ENCODE measurements at places on chromosomes 11 and 22. TPM values are rescaled to one million over a fixed set of nuclear protein-coding genes. Genes with fewer than 3 reads are reported as not detected.

The OR10G6 gene
- not detected for total RNA-seq

The RAB3IL1 gene
- total RNA-seq = 9.4 TPM

The MCHR1 gene
- 1.6 TPM for total RNA-seq

The CABP4 gene
- total RNA-seq = 0.52 TPM

The BLID gene
- 0.52 TPM for total RNA-seq

The DAGLA gene
- 1.0 TPM for total RNA-seq

The ARHGAP8 gene
- total RNA-seq = 0.52 TPM

The TPBGL gene
- not detected for total RNA-seq

The CNGA4 gene
- total RNA-seq = not detected

The ANO9 gene
- total RNA-seq = not detected

The GSTT4 gene
- not detected for total RNA-seq

The SYT7 gene
- 1.6 TPM for total RNA-seq

The MFRP gene
- not detected for total RNA-seq
